H4 (cell line): ENCODE measurements at places on chromosomes 5 and 9.
A peak's percentile ranks its signal among the peaks of the same experiment; 100 is the strongest.

GRCh38 chr5:61200582-61201155, 38.4 kb upstream of the SMIM15 start:
- DNase-seq = no peak

DNA sequence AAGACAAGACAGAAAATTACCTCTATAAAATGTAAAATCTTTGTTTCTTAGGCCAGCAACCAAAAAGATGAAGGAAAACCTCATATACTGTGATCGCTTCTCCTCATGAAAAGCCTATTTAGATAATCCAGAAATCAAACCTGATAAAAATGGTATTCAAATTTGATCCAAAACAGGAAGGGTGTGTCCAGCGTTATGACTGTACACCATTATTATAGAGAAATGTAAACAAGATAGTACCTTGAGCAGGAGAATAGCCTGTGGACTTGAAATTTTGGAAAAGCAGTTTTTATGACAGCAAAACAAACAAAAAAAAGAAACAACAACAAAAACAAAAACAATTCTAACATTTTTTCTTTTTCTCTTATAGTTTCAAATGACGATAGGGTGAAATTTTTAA, 1382.8 kb upstream of the CDH9 start:
- DNase-seq = no peak

GRCh38 chr5:103724271-103724670, 161.7 kb upstream of the NUDT12 start:
- no peak for DNase-seq

GRCh38 chr9:33742519-33742918, 52.8 kb upstream of the PRSS3 start:
- DNase-seq = no peak

DNA sequence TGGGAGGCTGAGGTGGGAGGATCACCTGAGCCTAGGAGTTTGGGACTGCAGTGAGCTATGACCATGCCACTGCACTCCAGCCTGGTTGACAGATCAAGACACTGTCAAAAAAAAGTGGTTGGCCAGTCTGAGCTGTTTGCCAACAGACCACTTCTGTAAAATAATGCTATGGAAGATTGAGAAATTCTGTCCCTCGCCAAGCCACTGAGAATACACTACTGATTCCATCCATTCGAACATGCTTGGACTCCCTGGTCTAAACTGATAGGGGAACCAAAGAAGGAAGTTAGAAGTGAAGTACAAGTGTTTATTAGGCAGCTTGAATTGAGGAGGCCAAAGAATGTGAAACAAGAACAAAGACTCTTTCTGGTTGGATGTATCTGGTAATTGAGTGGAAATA, 27.2 kb downstream of the ENC1 start:
- DNase-seq = no peak

DNA sequence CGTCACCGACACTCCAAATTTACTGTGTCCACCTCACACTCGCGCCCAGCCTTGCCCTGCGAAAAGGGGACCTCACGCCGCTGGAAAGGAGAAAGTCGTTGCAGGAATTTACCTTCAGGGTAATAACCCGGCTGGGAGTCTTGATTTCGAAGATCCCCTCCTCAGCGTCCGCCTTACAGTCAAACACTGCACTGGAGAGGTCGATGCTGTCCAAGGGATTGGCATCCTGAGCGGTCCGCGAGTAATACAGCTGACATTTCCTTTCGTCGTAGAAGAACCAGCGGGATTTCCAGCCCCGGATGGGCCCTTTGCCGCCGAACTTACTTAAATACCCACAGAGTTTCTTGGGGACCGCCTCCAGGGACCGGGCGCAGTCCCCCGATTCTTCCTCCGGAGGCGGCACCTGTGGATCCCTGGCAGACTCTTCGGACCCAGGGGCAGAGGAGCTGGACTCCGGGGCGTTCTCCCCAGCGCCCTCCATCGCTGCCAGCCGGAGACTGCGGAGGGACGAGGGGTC, 330 bp downstream of the TBC1D2 start:
- DNase-seq = no peak

DNA sequence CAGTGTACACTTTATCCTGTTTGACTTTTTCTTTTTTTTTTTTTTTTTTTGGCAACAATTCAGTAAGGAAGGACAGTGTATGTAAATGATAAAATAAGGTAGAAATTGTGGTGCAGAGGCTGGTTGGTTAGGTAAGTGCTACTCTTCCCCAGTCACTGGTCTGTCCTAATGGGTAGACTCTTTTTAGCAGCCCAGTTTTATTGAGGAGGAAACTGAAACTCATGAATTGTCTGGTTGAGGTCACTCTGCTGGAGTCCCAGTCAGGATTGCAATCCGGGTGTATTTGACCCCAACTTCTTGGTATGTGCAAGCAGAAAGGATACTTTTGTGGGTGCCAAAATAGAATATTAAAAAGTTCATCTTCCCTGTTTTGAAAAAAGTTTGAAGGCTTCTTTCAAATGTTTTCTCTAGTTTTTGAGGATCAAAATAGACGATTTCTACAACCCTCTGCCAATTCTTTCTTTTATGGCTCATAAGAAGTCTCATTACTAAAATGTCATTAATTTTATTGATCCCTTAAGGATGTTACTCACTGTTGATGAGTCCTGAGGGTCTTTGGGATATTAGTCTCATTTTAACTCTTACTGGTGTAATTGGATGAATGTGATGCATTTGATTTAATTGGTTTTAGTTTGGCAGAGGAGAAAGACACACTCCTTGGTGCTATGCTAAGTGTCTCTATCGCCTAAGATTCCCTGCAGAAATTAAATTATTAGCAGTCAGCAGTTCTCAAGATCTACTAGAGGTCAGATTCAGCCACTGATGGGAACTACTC, 171.9 kb downstream of the KDM4C start:
- DNase-seq = no peak

DNA sequence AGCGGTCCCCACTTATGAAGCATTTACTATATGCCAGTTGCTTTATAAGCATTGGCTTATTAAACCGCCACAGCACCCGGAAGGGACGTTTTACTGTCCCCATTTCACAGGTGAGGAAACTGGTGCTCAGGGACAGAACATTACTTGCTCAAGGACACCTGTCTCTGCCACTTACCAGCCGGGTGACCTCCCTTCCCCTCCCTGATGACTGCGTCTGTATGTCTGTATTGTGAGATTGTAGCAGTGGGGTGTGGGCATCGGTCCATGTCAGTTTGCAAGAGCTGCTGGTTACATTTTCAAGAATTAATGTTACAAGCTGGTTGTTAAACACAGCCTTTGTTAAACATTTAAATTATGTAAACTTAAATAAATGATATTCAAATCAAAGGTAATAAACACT, 77.6 kb upstream of the LMX1B start:
- DNase-seq = no peak

GRCh38 chr5:123874600-123875201, 362.7 kb downstream of the CSNK1G3 start:
- DNase-seq = peak; percentile 30

DNA sequence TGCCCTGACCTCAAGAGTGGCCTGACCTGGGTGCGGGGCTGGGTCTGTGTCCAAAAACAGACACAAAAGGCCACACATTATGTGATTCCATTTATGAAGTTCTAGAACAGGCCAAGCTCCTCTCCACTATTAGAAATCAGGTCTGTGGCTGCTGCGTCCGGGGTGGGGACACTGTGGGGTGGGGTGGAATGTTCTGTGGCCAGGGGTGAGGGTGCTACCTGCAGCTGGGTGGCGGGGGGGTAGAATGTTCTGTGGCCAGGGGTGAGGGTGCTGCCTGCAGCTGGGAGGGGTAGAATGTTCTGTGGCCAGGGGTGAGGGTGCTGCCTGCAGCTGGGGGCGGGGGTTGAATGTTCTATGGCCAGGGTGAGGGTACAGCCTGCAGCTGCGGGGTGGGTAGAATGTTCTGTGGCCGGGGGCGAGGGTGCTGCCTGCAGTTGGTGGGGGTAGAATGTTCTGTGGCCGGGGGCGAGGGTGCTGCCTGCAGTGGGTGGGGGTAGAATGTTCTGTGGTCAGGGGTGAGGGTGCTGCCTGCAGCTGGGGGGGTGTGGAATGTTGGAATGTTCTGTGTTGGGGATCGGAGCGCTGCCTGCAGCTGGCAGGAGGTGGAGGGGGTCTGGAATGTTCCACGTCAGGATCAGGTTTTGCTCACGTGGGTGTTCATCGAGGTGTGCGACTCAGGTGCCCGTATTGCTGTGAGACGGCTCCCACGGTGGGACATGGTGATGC, 8.3 kb downstream of the LCN12 start:
- no peak for DNase-seq

DNA sequence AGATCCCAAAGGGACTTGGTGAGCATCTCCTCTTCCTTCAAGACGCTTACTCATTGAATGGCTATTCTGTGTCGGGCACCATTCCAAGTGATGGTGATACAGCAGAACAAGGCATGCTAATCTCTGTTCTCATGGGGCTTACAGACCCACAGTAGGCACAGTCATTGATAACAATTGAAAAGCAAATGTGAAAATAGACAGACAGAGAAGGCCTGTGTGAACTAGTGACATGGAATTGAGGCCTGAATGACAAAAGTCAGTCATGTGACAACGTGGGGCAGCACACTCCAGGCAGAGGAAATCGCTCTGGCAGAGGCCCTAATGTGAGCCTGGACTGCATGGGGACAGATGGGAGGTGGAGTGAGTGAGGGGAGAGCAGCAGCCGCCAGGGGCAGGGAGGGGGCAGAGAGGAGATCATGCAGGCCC, 70.7 kb upstream of the CPLX2 start:
- no peak for DNase-seq

DNA sequence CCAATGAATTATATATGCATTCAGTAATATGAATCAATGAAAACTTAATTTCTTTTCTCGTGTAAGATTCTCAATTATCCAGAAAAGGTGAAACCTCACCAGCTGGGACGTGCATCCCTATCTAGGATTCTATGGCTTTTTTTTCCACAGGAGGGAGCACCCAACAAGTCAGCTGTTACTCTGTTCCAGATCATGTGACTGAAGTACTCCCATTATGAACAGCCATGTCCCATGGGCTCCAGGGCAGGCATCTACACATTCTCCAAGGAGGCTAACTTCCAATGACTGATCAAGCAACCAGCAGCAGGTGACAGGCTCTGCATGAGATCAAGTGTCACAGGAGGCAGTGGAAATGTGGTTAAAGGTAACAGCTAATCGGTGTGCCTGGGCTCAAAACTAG, 118.8 kb downstream of the ELAVL2 start:
- DNase-seq = no peak

DNA sequence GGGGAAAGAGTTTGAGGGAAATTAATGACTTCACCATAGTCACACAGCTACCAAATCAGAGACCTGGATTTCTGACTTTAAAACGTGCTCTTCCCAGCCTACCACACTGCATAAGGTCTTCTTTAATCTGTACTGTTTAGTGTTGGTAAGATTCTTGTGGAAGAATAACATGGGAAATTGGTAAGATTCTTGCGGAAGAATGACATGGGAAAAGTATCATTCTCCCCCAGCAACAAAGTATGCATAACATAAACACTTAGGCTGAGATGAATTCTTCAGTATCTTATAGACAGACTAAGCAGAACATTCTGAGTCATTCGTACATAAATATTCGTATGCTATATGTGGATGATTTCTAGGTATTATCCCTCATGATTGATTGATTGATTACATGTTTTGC, 170.4 kb downstream of the FOCAD start:
- no peak for DNase-seq

DNA sequence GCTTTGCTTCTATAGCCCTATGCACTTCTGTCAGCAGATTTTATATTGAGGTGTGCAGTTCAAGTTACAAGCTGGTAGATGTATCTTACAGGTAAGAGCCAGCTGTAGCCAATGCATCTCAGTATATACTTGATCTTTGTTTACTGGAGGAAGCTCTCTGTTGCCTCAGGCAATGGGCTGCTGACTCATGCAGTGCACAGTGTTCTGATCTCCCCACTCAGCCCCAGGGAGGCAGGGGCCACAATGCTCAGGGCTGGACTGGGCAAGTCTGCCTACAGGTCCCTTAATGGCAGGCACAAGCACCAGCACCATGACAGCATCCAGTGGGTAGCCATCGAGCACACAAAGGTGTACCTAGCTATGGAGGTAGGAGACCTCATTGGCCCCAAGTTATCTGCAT, 178.8 kb upstream of the CDH10 start:
- DNase-seq = peak; percentile 43

DNA sequence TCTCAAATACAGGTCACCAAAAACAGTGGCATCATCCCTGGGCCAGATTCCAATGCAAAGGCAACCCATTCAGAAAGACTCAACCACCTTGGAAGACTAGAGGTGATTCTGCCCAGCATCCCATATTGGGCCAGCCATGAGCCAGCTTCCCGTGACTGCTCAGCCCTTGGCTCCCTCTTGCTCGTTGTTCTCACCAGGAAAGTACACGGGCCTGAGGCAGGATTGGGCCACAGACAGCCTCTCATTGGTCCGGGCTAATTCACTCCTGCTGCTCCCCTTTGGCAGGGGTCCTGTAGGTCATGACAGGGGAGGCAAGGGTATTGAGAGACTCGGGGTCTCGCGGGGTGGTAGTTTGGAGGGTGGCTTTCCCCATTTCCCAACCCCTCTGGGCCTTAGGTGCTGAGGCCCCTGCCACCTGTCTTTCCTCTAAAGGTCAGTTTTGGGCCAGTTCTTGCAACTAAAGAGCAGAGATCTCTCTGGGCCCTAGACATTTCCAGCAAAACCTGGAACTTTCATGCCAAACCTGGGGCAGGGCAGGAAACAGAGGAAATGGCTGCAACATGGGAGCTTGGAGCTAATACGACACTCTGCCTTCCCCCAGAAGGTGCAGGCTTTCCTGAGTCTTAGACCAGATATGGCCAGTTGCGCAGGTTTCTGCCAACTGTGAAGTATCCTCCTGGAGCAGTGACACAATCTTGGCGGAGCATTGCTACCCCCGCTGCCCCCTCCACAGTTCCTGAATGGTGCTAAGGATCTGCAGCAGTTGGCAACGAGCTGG, 22.0 kb upstream of the FGFR4 start:
- DNase-seq = no peak

DNA sequence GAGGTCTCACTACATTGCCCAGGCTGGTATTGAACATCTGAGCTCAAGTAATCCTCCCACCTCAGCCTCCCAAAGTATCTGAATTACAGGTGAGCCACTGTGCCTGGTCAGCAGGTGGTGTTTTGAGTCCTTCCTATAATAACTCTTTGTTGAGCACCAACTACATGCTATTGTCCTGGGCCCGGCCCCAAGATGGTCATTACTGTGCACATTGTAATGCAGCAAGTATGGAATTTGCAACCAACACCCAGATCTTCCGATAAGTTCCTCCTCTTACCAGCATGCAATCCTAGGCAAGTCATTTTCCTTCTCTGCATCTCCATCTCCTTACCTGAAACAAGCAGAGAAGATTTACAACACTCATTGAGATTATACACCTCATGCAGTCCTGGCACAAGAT, 510.3 kb upstream of the KLF4 start:
- no peak for DNase-seq

GRCh38 chr9:18056269-18056992, 417.5 kb upstream of the ADAMTSL1 start:
- no peak for DNase-seq

DNA sequence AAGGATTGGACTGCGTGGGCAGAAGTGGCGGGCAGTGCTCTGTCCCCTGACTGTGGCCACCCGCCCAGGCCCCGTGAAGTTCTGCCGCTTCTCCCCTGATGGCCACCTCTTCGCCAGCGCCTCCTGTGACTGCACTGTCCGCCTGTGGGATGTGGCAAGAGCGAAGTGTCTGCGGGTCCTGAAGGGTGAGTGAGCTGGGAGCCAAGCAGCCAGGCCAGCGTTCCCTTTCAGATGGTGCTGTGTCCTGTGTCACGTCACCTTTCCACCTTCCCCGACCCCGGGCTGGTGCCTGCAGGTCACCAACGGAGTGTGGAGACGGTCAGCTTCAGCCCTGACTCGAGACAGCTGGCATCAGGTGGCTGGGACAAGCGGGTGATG, 2.3 kb downstream of the WDR38 start:
- DNase-seq = no peak

- peak; percentile 72 for DNase-seq
These were observed 775.8 kb downstream of the EFNA5 start for GRCh38 chr5:106894964-106895363.
